Stimulated activated CD4-positive, alpha-beta T cell treated with anti-CD3 and anti-CD28 coated beads, TNF-alpha, amount 100 ng/mL, for 4 hours (primary cell): ENCODE measurements at places on chromosomes 4 and X.

DNA sequence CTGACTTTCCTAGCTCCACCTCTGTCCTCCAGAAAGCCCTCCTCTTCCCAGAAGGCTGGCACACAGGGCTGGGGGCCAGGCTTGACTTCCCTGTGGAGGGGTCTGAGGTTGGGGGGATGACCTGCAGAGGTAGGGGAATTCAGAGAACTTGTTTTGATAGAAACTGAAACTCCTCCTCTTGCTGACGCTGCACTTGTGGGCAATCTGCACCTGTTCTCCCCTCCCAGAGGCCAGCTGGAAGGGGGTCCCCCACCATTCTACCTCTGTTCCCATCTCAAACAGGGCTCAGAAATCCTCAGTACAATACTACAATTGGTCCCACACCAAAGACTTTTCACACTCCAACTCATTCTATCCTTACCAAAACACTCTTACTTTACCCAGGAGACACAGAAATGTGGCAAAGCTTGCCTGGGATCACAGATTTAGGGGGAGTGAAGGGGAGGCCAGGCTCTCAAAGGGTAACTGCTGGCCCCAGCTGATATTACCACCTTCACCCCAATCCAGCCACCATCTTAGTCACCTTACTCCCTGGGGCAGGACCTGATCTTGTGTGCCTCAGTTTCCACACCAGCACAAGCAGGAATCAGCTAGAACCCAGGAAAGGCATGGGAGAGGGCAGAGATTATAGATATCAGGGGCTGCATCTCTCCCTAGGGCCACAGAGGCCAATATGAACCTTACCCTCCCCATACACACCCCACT is 18.5 kb downstream of the OTUD5 start:
- DNase-seq, result peak; percentile 40

- no peak for DNase-seq
Observed at GRCh38 chr4:76799718-76800117, 98.2 kb downstream of the SOWAHB start.

DNA sequence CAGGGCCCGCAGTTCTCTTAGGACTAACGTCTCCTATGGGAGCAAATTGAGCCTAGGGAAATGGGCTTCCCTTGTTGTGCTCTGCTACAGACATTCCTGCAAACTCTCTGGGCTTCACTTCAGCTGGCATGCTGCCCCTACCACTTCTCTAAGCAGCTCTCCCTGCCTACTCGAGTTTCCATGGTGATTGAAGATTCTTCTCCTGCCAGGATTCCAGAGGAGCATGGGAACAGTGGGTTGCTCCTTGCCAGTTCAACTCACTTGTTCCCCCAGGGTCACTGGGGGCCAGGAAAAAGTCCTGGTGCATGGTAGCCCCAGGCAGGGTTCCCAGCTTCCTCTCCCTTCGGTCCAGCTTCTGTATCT is 21.1 kb upstream of the WDR17 start:
- no peak for DNase-seq

DNA sequence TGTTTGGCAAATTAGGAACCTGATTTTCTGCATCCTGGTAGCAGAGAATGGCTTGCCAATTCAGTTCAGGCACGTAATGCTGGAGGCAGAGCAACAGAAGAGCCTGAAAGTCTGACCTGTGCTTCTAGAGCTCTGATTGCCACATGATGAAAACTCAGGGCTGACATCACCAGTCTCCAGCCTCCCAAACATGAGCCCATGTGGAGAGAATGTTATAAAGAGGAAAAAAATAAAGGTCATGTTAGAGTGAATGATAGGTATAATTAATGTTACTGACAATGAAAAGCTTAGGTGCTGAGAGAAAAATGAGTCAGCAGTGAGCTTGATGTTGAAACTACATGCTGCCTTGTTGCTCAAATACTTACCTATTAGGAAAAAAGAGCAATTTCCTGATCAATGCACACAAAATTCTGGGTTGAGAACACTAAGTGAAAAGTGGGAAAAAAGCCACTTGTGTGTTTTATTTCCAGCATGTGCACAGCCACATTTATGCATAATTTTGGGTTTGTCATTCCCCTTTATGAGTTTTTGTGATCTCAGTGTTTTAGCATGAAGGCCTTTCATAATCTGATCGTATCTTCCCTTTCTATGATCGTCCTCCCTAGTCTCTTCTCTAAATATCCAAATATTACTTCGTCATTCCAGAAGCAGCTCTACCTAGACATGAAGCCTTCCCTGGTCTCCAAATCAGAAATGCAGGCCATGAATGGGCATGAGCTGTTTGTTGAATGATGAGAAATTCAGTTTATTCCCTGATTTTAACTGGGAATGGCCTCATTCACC is 113.3 kb upstream of the CPEB2 start:
- no peak for DNase-seq

DNA sequence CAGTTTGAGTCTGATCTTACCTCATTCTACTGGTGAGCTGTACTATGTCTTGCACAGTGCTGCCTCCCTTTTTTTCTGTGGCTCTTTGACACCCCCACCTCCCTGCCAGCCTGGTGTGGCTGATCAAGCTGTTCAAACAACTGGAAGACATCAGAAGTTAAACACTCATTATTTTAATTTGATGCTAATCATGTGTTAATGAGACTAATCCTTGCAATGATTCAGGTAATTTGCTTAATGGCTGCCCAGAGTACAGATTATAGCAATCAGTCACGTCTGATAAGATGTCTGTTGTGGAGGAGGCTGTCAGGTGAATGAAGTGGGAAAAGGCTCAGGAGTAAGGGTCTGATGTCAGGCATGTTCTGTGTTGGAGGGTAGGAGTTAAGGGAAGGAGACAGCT is 87.4 kb upstream of the GK2 start:
- no peak for DNase-seq

DNA sequence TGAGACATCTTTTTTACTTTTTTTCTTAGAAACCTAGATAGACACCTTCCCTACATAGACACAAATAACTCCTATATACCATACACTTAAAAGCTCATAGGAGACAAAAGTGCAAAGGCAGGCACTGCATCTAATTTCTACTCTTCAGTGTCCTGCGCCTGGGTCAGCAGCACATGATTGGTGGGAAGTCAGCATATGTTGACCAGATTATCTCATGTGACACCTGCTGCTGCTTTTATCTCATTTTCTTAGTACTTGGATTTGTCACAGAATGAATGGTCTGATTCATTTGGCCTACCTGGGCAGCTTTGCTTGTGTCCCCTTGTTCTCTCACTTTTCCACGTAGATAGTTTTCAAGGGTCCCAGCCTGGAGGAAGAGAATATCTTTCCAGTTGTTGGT is 24.9 kb upstream of the LNX1 start:
- DNase-seq, result no peak

DNA sequence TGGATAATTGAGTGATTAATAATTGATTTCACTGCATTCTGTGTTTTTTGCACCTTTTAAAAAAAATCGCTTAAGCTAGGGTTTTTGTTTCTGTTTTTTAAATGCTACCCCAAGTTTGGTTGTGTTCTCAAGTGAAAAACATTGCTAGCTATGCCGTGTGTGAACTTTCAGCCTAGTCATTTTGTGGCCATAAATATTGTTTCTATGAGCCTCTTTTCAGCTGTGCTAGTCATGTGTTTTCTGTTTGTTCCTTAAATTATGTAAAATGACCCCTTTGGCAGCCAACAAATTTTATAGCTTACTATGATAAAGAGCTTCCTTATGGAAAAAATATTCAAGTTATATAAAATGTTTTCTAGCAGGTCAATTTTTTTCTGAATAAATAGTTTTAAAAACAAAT is 59.1 kb downstream of the GALNT7 start:
- no peak for DNase-seq

DNA sequence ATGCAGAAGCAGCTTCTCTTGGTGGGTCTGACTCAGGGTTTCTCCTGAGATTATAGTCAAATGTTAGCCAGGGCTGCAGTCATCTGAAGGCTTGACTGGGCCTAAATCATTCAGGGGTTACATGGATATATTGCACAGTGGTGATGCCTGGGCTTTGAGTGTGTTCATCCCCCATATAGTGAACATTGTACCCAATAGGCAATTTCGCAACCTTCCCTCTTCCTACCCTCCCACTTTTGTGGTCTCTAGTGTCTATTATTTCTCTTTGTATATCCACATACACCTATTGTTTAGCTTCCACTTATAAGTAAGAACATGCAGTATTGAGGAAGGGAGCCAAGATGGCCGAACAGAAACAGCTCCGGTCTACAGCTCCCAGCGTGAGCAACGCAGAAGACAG is 90.3 kb upstream of the CAMK2D start:
- no peak for DNase-seq

GRCh38 chr4:72391281-72391680 is 177.7 kb downstream of the ADAMTS3 start:
- no peak for DNase-seq

DNA sequence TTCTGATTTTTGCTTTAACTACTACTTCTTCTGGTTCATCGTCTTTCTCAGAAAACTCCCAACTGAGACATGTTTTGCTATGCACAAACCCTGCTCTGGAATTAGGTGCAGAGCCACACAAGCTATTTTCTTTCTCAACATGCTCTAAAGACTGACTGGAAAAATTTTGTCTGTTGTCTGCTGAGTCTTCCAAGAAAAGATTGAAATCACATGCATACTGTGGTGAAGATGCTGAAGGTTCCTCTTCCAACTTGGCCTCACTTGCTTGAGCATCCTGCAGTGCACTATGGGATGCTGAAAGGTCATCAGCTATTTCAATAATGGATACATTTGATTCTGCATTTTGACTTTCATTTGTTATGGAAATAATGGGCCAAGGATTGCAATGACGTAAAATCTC is 24.1 kb downstream of the PIN4 start:
- no peak for DNase-seq

DNA sequence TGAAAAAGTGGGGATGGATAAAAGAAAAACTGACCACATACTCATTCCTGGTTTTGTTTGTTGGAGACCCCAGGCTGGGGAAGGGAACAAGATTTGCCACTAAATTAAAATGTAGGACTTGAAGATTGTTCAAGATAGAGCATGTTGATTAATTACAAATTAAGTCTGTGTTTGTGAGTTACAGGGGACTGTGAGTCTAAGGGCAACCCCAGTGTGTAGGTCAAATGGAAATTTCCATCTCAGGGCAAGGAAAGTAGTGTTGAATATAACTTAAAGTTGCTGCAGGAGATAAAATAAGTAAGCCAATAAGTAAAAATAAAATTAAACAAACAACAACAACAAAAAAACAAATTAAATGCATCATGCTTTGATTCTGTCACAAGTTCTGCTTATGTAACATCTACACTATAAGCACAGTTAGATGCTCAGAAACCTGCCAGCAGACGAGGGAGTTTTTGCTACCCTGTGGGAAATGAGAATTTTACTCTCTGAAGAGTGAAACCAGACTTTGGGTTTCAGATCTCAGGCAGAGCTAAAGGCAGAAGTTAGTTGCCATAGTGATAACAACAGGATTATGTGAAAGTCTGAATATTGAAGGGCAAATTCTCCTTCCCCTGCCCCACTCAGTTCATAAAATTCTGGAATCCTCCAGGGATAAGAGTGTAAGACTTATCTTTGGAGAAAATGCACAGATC is 352.3 kb downstream of the GRXCR1 start:
- no peak for DNase-seq

DNA sequence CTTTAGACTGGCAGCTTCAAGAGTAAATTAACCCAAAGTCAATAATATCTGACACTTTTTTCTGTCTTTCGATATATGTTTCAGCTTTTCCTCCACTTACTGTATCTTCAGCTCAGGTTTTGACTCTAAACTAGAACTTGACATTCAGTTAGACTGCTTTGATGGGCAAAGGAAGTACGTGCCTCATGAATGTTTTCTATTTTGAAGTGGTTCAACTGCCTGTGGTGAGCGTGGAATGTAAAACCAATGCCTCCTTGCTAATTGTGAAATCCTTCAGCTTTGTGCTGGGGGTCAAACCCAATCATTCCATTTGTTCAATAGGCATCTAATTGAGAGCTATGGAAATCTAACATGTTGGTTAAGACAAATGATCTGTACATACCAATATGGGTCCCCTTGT is 857.0 kb upstream of the HTR2C start:
- no peak for DNase-seq
